AG04449 (cell line): ENCODE measurements at places on chromosomes 12 and 14.

DNA sequence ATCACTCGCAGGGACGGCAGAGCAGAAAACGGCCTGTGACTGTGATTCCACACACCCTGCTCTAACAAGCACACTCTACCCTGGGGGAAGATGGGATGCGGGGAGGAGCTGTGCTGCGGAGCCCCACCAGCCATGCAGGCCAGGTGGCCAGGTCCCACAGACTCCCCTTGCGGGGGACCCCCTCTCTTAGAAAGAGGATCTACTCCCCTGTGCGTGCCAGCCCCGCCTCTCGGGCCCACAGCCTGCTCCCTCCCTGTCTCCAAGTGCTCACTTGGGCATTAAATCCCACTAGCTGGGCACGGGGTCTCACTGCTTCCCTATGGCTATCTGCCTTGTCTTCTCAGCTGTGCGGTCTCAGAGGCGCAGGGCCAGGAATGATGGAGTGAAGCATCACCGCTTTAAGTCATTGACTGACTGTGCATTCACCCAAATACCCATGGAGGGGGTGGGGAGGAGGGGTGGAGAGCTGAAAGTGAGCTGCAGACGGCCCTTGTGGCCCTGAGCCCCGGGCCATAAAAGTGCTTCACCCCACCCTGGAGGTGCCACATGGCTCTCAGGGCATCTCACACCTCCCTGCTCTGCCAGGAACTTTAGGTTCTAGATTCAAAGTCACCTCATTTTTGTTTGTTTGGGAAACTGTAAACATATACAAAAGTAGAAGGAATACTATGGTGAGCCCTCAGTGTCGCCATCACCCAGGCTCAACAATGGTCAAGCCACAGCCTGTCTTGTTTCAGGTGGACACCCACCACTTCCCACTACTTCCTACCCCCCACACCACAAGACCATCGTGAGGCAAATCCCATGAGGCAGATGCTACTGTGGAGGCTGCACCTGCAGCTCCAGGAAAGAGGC, 9.4 kb downstream of the STX2 start:
- DNase-seq, result no peak

DNA sequence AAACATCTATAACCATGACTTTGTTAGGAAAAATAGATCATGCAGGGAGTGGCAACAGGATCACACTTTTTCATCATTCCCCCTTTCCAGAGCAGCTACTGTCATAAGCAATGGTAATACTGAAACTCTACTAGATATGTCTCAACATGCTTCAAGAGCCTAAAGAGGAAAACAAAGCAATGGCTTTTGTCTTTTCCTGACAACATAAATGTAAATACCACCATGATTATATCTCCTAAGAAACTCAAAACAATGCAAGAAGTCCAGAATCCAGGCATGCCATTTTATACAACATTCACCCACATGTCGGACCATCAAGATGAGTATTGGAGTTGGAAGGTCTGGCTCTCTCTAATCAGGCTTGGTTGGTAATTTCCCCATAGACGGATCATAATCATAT, 78.7 kb downstream of the KIF21A start:
- DNase-seq, result no peak

DNA sequence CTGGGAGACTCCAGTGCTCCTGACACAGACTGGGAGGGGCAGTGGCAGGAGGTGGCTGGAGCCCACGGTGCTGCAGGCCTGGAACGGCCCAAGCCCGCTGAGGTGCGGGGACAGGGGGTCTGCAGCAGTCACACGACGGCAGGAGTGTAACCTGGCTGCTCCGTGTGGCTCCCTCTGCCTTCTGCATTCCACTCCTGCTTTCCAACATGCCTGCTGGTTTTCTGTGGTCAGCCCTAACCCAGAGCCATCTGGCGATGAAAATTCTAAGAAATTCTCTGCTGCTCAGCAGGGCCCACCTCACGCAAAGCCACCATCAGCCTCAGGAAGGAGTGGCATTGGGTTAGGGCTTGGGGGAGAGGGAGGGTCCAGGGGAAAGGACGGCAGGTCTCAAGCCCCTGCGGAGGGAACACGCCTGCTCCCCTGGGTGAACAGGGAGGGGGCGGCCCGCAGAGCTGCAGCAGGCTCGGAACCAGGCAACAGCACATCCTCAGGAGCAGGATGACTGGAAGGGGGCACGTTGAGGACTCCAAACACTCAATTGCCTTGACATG, 5.0 kb upstream of the FBRSL1 start:
- no peak for DNase-seq

DNA sequence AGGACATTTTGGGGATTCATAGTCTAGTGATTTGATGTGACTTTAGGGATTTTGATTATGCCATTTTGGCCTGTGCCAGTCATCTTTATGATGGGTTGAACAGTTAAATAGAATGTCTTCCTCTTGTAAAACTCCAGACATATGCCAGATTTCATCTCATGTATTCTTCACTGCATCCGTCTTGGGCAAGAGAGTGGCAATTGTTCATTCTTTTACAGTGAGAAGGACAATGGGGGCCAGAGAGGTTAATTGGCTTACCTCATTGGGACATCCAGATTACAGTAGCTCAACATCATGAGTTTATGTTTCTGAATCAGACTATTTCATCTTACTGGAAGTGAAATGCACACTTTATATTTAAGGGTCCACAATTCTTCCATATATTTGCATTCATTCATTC, 108.2 kb upstream of the SLC38A2 start:
- no peak for DNase-seq

- no peak for DNase-seq
Observed at GRCh38 chr14:100673807-100674154, 52.9 kb upstream of the DLK1 start.

GRCh38 chr12:49939707-49940106, 10.8 kb upstream of the AQP2 start:
- DNase-seq, result no peak

DNA sequence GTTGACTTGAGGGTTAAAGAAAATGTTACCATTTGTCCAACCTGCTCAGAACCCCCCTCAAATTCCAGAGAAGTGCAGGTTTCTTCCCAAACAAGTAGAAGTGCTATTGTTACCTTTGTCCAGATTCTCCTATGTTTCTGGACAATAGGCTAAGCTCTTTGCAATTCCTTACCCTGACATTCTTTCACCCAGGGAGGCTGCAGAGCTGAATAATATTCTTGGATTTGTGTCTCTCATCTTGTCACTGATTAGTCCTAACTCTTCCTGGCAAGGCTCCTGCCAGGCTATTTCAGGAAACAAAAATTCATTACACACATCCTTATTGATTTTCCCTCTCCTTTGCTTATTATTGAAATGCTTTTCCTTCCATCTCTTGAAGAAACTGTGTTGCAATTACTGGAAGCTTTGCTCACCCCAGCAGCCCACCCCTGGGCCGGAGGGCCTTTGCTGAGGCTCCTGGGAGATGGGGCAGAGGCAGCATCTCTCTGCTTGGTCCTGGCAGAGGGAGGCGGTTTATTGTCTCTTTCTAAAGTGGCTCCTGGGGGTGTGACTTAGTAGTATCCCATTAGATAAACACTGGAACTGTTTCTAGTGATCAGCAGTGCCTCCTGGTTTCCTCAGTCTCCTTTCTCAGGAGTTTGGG, 207.5 kb upstream of the PELI2 start:
- no peak for DNase-seq

DNA sequence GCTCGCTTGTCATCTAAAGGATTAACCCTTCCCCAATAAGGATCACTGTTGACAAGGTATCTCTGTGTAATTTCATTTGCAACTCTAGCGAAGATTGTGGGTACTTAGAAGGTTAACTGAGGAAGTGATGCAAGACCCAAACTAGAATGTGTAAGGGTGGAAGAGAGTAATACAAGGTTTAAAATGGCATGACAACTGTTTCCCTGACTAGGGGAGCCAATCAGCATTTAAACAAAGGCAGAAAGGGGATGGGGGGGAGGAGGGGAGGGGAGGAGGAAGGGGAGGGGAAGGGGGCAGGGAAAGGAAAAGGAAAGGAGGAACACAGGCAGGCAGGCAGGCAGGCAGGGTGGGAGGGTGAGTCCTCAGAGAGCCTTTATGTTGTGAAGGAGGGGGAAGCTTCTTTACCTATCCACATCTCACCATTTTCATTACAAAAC, 31.1 kb downstream of the NRDE2 start:
- DNase-seq, result no peak

- DNase-seq, result no peak
Observed at GRCh38 chr12:92259696-92260251, 114.1 kb upstream of the BTG1 start.

- no peak for DNase-seq
Observed at GRCh38 chr14:89365061-89365801, 51.8 kb downstream of the FOXN3 start.

GRCh38 chr12:39010406-39010805, 105.0 kb upstream of the CPNE8 start:
- DNase-seq, result no peak

- DNase-seq, result no peak
Observed at GRCh38 chr12:1930803-1931597, 12.5 kb upstream of the CACNA2D4 start.

DNA sequence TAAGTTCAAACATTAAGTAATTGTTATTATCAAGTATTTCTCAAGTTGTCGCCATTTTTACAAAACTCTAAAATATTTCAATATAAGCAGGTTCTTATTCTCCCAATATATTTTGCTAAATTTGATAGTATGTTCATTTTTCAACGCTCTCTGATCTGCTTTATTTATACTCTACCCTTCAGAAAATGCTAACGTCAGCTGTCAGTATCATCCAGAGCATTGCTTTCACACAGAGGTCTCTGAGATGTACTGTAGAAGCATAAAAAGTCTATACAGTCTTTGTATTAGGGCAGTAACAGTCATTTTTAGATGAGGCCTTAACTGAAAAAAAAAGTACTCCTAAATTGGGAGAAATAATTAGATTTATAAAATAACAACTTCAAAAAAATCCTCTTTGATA, 533.1 kb upstream of the LRFN5 start:
- no peak for DNase-seq

DNA sequence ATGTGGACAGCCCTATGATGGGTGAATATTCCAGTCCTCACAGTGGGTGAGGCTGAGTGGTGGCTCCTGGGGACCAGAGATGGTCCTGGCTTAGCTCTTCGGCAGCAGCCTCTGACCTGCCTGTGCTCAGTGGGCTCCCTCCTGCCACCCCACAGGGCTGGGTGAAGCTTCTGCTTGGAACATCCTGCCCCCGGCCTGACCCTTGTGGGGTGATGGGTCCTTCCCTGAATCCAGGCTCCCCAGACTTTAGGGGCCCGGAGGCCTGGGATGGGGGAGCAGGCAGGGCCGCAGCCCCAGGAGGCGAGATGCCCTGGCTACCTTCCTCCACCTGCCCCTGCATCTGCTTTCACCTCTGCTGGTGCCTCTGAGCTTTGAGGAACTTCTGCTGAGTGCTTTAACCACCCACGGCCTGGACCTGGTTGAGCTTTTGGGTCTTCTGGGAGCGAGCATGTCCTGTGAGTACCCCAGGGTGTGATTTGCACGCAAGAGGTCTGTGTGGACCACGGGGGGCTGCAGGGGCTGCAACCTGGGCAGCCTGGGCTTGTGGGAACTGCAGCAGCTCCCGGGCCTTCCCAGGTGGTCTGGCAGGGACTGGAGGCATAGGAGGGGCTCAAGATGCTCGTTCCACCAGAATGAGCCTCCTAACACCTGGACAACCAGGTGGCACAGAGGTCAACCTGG, 159.5 kb downstream of the KIF26A start:
- no peak for DNase-seq

DNA sequence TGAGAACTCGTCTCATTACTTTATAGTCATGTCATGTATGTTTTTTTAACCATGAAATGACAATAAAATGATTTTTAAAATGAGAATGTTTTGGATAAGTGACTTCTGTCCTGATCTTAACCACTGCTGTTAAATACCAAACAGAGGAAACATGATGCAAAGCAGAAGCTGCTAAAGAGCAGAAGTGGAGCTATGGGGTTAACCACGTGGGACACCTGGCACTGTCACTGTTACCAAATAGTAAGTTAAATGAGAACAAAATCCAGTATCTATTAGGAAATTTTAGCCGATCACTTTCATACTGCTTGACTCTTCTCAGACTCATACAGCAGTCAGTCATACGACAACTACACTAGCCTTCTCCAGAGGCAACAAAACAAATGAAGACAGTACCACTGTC, 82.4 kb downstream of the SCAF11 start:
- DNase-seq, result no peak

GRCh38 chr12:128810182-128811127, 13.3 kb downstream of the SLC15A4 start:
- DNase-seq, result no peak

DNA sequence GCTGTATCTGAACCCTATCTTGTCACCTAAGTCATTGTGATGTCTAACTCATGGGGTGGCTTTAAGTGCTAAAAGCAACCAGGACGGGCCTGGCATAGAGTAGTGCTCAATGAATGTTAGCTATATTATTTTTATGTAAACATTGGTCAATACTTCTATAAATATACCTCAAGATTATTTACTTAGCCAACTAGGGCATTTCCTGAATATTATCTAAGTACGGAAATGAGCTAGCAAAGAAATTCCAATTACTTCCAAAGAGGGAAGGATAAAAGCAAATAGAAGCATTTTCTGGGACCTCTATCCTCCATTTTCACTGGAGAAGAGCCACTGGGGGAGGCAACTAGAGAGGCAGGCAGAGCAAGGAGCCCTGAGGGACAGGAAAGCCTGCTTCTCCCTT, 20.6 kb downstream of the CCDC92 start:
- DNase-seq, result no peak

DNA sequence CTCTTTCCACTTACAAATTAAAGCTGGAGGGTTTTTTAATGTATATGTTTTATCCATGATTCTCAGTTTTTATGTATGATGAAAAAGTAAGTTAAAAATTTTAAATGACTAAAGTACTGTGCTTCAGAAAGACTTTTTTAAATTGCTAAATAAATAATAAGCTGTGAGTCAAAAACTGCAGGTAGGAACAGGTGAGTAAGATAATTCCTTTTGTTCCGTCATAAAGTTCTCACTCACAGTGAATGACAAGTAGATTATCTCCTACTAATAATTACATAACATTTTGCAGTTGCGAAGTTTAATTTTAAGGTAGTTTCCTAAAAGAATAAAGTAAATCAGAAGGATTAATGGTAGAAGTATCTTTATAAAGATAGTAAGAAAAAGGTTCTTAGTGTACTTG, 78.0 kb downstream of the PRKCH start:
- DNase-seq, result no peak

GRCh38 chr14:42229976-42230375, 623.3 kb downstream of the LRFN5 start:
- DNase-seq, result no peak

DNA sequence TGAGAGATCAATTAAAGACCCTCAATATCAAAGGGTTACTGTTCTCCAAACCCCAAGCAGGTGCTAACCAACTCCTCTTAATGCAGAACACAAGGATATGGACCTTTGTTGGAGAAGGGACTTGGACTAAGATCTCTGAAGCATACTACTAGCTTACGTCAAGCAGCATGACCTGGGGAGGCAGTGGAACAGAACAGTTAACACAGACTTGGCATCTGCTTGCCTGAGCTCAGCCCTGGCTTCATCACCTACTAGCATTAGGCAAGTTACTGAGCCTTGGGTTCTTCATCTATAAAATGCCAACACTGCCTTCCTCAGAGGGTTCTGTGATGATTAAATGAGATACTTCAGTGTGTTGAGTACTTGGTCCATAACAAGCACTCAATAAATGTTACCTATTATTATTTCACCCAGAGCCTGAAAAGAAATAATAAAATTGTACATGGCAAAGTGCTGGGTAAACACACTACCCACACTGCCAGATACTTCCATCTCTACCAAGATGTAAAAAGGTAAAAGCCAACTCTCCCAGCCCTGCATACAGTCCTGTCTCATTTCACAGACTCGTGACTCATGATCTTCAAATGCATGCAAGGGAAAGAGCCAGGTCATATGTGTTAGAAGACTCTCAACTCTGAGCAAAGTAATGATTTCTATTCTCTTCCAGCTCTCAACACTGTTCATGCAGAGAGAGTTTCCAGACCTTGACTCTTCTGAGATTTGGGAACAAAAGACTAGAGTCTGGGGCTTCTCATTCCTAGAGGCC, 39.7 kb downstream of the FMNL3 start:
- DNase-seq, result no peak
